ENCODE measurements at places on chromosomes 3 and 15. TPM values are rescaled to one million over a fixed set of nuclear protein-coding genes. Genes with fewer than 3 reads are reported as not detected.

DNA sequence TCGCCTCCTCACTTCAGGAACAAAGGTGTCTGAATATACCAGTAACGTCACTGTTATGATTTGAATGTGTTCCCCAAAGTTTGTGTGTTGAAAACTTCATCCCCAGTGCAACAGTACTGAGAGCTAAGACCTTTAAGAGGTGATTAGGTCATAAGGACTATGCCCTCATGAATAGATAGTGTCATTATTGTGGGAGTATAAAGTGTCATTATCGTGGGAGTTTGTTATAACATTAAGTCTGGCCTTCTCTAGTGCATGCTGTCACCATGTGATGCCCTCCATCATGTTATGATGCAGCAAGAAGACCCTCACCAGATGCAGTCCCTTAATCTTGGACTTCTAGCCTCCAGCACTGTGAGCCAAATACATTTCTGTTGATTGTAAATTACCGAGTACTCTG lies 53.7 kb upstream of the TLE3 start:
- DNase-seq: no peak

DNA sequence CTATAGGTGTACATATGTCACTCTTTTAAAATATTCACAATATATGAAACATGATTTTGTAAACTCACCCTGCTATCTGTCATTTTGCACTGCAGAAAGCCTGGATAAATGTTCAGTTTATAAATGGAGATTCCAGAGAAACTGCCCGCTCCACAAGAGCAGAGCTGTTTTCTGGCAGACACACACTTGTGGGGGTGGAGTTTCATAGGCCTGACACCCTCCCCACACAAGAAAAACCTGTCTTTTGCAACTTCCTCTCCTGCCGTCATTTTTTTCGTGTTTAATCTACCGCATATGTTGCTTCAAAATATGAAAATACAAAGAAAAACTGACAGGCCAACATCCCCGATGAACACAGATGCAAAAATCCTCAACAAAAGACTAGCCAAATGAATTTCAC lies 479.0 kb downstream of the GABRG3 start:
- no peak for DNase-seq

- no peak for DNase-seq
Observed at GRCh38 chr3:100163787-100164186, 49.5 kb upstream of the FILIP1L start.

- no peak for DNase-seq
Observed at GRCh38 chr3:118818386-118818785, 216.3 kb downstream of the IGSF11 start.

DNA sequence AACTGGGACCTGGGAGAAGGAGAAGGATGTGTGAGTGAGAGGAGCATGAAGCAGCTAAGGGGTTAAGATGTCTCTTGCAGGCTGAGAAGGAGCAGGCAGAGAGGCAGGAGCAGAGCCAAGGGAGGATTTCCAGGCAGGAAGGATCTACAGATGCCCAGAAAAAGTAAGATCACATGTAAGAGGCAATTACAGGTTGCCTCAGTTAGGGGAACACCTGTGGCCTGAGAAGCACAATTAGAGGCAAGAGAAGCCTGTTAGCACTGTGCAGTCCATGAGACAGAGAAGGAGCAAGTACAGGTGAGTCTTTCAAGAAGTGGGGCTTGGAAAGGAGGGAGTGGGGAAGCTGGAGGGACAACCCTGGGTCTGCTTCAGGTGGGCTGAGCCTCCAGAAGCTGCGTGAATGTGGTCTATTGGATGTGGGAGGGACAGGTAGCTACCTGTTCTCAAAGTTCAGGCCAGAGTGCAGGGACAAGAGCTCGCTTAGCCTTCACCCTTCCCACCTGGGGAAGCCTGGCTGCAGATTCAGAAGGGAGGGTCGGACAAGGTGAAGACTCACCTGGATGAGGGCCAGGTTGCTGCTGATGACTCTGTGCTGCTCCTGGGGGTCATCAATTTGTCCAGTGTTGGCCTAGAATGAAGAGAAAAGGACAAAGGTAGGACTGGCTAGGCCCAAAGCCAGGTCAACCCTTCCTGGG lies 50.7 kb downstream of the SLC41A3 start:
- no peak for DNase-seq

GRCh38 chr15:64461721-64462162 lies 1.4 kb downstream of the ZNF609 start:
- no peak for DNase-seq

- no peak for DNase-seq
Observed at GRCh38 chr3:192731233-192731632, 3.9 kb upstream of the FGF12 start.

DNA sequence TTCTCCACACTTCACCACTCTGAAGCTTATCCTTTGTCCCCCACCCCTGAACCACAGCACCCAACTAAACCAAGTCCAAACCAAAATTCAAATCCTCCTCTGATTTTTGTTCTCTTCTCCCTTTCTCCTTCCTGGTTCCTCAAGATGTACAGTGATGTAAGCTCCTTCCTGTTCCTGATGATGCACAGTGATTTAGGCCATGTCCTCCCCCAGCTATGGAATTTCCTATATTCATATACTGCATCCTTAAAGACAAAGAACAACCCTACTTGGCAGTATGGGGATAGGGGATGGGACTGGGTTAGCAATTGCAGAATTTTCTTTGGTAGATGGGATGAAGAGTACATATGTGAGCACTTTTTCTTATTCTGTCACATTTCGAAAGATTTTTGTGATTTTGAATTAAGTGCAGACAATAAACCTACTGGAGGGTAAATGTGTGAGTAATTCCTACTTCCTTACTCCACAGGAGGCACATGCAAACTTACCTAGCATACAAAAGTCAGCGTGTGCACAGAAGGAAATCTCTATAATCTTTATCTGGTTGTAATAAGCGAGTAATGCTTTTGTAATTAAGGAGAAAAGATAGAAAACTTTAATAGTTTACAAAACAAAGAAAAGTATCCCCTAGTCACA lies 125.0 kb downstream of the ANO10 start:
- DNase-seq: no peak

- no peak for DNase-seq
Observed at GRCh38 chr3:138594935-138595610, 1.0 kb upstream of the CEP70 start.

DNA sequence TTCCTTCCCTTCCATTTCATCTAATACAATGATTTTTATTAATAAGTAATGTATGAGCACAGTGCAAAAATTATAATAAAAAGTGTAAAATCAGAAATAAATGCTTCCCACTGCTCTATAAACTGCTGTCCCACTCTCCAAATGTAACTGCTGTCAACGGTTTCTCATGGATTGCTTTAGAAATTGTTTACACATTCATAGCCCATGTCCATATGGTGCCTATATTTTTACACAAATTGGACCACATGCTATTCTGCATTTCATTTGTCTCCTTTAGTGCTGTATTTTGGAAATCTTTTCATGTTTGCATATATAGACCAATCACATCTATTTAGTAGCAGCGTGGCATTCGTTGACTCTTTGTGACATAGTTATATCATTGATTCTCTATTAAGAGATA lies 164.7 kb upstream of the SLCO3A1 start:
- no peak for DNase-seq

- no peak for DNase-seq
Observed at GRCh38 chr3:161576311-161576710, 79.7 kb downstream of the OTOL1 start.

GRCh38 chr3:132289316-132289715 lies 27.9 kb upstream of the ACP3 start:
- DNase-seq: no peak

DNA sequence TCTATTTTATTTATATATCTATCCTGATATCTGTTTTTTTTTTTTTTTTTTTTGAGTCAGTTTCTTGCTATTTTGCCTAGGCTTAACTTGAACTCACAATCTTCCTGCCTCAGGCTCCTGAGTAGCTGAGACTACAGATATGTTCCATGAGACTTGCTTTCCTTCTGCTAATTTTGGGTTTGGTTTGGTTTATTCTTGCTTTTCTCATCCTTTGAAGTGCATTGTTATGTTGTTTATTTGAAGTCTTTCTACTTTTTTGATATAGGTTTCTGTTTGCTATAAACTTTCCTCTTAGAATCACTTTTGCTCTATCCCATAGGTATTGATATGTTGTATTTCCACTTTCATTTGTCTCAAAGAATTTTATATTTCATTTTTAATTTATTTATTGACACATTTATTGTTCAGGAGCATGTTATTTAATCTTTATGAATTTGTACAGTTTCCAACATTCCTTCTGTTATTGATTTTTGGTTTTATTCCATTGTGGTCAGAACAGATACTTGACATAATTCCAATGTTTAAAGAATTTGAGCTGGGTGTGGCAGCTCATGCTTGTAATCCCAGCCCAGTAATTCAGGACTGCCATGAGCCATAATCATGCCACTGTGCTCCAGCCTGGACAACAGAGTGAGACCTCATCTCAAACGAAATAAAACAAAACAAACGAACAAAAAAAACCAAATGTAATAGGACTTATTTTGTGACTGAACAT lies 62.3 kb upstream of the PLSCR4 start:
- no peak for DNase-seq

GRCh38 chr15:99385865-99386264 lies 134.6 kb downstream of the LRRC28 start:
- DNase-seq: no peak

DNA sequence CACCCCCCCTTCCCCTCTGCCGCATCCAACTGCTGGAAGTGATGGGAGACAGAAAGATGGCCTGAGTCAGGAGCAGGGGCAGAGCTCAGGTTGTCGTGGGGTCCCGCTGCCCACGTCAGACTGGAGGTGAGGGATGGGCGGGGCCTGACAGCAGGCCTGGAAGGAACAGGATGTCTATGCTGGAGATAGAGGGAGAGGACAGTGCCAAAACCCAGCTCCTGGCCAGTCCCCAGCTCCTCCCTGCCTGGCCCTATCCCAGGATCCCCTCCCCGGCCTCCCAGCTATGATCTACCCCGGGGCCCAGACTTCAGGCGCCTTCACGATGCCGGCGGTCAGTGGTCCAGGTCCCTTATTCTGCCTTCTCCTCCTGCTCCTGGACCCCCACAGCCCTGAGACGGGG lies at the start of gene LMAN1L:
LMAN1L (plus strand) TSS at position 303 of the 400 bp plus-strand sequence; CDS start at position 323, 20 bp downstream.
- no peak for DNase-seq

- DNase-seq: no peak
Observed at GRCh38 chr3:3353153-3353552, 173.7 kb upstream of the CRBN start.

DNA sequence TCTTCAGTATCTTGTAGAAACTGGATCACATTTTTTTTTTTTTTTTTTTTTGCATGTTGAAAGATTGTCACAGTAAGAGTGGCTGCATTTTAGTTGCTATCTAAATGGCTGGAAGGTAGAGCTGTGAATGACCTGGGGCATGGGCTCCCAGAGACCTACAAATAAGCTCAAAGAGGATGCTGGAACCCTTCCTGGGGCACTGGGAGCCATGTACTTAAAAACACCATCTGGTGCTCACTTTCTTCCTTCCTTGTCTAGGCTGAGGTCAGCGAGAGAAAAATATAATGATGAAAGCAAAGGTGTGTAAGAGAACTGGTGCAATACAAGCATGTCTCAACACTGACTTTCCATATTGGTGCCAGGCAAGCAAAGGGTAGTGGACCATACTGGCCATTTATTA lies 323.9 kb downstream of the SV2B start:
- DNase-seq: no peak

GRCh38 chr3:43086460-43087165 lies 19.3 kb downstream of the POMGNT2 start:
- no peak for DNase-seq

- no peak for DNase-seq
Observed at GRCh38 chr3:70096376-70097066, 97.0 kb downstream of the SAMMSON start.

GRCh38 chr3:151476344-151477018 lies 15.6 kb upstream of the IGSF10 start:
- DNase-seq: no peak

DNA sequence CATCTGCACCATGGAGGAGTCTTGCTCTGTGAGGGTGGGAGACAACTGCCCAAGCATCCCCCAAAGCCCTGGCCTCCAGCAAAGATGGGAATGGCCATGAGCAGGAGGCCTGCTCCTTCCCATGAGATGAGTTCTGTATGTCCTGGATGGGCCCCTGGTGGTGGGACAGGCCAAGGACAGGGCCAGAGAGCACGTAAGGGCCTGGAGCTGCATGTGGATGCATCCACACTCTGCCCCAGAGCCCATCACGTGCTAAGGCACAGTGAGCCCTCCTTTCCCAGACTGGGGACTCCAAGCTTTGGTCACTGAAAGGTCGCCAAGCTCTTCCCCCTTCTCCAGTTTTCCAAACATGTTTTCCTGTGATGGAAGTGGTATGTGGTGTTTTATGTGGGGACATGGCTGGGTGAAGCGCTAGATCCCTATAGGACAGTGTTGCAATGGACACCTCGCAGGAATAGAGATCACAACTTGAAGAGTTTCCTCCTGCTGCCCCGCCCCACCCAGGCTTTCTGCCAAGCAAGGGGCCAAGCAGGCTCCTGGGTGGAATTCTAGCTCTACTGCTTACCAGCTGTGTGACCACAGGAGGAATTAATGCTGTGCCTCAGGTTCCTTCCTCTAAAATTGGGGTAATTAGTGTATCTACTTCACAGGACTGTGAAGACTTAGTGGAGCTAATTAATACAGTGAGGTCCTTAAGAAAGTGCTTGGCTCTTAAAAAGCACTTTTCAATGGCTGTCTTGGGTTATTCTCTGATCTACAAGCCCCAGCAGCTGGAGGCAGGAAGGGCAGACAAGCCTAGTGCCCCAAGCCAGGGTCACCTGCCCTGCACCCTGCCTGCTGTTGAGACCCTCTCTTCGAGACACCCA lies 106.4 kb upstream of the RPL32 start:
- no peak for DNase-seq

DNA sequence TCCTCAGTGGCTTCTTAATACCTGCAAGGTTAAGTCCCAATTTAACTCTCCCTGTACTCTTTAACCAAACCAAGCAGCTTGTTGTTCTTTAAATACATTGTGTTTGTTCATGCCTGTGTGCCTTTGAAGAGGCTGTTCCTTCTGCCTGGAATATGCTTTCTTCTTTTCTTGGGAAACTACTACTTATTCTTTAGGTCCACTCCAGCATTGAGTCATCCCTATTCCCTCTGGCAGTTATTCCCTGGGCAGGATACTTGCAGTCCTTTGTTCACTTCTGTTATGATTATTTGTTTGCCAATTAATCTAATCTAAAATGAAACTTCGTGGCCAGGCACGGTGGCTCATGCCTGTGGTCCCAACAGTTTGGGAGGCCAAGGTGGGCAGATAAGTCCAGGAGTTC lies 139.3 kb downstream of the ZNF609 start:
- no peak for DNase-seq

GRCh38 chr3:66836363-66837152 lies 161.5 kb upstream of the KBTBD8 start:
- DNase-seq: no peak

GRCh38 chr3:62065985-62066693 lies 307.2 kb downstream of the FEZF2 start:
- DNase-seq: no peak

- no peak for DNase-seq
Observed at GRCh38 chr3:126252373-126252772, 72.0 kb upstream of the ALDH1L1 start.

THRB gene
- polyA plus RNA-seq: 1.1 TPM

KNG1 gene
- not detected for polyA plus RNA-seq

ACKR2 gene
- 0.46 TPM for polyA plus RNA-seq

C3orf49 gene
- 0.22 TPM for polyA plus RNA-seq

VEPH1 gene
- 0.63 TPM for polyA plus RNA-seq

FEZF2 gene
- not detected for polyA plus RNA-seq

DNAH12 gene
- 0.71 TPM for polyA plus RNA-seq

EXD1 gene
- 0.06 TPM for polyA plus RNA-seq

CPEB1 gene
- 0.87 TPM for polyA plus RNA-seq

LMCD1 gene
- 253 TPM for polyA plus RNA-seq

All from forelimb muscle (tissue), 1 donor.